Dermis microvascular lymphatic vessel endothelial cell (primary cell): ENCODE measurements at places on chromosomes 6 and 20. TPM values are rescaled to one million over a fixed set of nuclear protein-coding genes. Genes with fewer than 3 reads are reported as not detected.

The GJA1 gene
- total RNA-seq = 1,124 and 1,357 TPM in 2 replicates

The C20orf173 gene
- total RNA-seq = not detected in 2 replicates

The IL17F gene
- not detected in 2 replicates for total RNA-seq

DNA sequence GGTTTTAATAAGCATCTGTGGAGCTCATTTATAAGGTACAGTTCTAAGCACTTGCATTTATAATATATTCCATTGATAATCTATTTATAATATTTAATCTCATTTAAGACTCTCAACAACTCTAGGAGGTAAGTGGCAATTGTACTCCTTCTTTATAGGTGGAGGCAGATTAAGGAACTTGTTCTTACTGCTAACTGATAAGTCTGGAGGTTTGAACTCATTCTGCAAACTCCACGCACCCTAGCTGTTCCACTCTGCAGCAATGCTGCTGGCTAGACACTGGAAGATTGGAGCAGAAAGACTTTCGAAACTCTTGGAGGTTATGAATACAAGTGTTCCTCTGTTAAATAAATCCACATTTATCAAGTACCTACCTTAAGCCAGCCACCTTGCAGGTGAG is 793 bp upstream of the HDAC2 start:
- DNase-seq = no peak

GRCh38 chr6:44052419-44053023 is 74.7 kb downstream of the MRPL14 start:
- DNase-seq = no peak
